ENCODE measurements at places on chromosomes 4 and X.
A peak's percentile ranks its signal among the peaks of the same experiment; 100 is the strongest.

DNA sequence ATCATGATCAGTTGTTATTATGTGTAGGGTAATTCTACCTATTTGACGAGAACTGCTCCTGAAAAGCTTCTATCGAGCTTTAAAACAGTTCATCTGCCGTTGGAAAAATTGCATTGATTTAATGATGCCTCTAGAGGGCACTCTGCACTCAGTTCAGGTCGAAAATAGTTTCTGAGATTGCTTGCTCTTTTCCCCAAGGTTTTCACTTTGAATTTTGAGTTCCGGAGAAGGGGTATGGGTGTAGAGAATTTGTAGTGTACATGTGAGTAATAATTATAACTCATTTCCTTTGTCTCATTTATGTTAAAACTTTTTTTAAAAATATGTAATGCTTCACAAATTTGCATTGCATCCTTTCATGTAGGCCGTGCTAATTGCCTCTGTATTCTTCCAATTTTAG lies 28.4 kb upstream of the TNIP3 start:
- DNase-seq: peak; percentile 49

- DNase-seq: no peak
These were observed 184.7 kb upstream of the FRMPD4 start for GRCh38 chrX:11953615-11954014.

DNA sequence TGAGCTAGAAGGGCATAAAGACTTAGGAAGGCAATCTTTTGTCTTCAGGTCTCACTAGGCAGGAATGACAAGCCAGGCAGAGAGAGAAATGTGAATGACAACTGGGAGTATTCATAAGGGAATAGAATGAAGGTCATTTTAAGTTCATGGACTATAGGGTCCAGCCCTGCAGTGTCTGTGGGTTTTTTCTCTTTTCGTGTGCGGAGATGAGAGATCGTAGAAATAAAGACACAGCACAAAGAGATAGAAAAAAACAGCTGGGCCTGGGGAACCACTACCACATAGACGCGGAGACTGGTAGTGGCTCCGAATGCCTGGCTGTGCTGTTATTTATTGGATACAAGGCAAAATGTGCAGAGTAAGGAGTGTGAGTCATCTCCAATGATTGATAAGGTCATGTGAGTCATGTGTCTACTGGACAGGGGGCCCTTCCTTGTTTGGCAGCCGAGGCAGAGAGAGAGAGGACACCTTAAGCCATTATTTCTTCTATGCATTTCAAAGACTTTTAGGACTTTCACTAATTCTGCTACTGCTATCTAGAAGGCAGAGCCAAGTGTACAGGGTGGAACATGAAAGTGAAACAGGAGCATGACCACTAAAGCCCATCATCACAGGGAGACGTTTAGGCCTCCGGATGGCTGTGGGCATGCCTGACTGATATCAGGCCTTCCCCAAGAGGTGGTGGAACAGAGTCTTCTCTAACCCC lies 921.8 kb upstream of the PCDH10 start:
- no peak for DNase-seq

GRCh38 chr4:185151296-185151695 lies 8.2 kb downstream of the SLC25A4 start:
- no peak for DNase-seq

DNA sequence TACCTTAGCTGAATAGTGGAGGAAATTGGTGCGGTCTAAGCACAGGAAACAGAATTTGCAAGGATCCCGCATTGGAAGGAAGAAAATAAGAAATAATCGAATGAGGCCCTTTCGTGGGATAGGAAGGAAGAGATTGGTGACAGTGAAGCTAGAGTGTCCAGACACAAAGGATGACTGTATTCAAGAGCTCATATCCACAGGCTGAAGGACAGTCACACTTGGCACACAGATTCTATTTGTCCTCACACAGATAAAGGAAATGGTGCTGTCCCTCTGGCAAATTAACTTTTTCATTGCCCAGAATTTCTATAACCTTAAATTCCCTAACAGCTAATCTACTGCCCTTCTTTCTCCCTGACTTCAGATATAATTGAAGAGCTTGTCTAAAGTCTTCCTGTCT lies 2188.9 kb upstream of the TENM3 start:
- DNase-seq: no peak

- no peak for DNase-seq
These were observed 126.8 kb downstream of the NAA11 start for GRCh38 chr4:79198951-79199587.

DNA sequence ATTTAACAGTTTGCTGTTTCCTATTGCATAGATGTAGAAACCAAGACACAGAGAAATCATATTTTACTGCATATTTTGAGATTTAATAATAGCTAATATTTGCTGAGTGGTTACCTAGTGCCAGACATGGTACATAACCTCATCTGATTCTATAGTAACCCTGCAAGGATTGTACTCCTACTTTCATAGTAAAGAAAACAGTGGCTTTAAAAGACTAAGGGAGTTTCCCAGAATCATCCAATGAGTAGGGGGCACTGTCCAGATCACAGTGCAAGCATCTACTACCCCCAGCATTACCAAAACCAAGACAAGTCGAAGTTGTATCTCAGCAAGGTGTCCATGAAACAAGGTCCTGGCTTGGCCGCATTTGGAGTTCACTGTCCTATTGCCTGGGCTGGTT lies 224.5 kb upstream of the TENM3 start:
- no peak for DNase-seq

GRCh38 chrX:134679644-134680043 lies 21.4 kb upstream of the PLAC1 start:
- no peak for DNase-seq

GRCh38 chr4:159042097-159042605 lies 60.7 kb upstream of the RAPGEF2 start:
- DNase-seq: no peak

Measured in cerebellar cortex (tissue), 1 donor.